ENCODE measurements at places on chromosomes 7 and 10. TPM values are rescaled to one million over a fixed set of nuclear protein-coding genes. Genes with fewer than 3 reads are reported as not detected.

- DNase-seq: no peak
- H3K36me3 ChIP-seq: no peaks in the 10 kb centered on the region
- H3K4me1 ChIP-seq: no peaks in the 10 kb centered on the region
- no peaks in the 10 kb centered on the region for H3K27me3 ChIP-seq
Observed at GRCh38 chr10:33041783-33042437, 83.9 kb upstream of the ITGB1 start.

- DNase-seq: no peak
- H3K27ac ChIP-seq: no peak overlapping the region
- no peak overlapping the region for H3K4me3 ChIP-seq
- no peaks in the 10 kb centered on the region for H3K27me3 ChIP-seq
Observed at GRCh38 chr7:15228831-15229230, 326.3 kb upstream of the DGKB start.

DNA sequence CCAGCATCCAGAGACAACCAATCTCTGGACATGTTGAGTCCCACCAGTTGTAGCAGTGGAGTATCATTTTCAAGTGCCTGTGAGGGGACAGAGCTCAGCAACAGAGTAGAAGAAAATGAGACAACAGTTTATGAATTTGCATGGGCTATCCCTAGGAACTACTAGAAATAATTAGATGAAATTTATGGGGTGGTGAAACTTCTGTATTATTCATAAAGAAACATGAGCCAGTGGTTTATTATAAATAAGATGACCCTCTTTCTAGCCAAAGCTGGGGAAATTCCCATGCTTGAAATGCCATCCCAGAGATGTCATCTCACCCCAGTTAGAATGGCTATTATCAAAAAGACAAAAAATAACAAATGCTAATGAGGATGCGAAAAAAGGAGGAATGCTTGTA is 55.1 kb upstream of the ITGB8 start:
- no peaks in the 10 kb centered on the region for H3K36me3 ChIP-seq
- no peak overlapping the region for H3K4me3 ChIP-seq

The SUGCT gene
- 2.6 TPM for total RNA-seq

GRCh38 chr10:49359349-49360270 is 36.3 kb downstream of the DRGX start:
- no peak overlapping the region for H3K4me3 ChIP-seq
- H3K27me3 ChIP-seq: no peaks in the 10 kb centered on the region
- H3K4me1 ChIP-seq: no peaks in the 10 kb centered on the region
- no peak overlapping the region for H3K27ac ChIP-seq
- H3K36me3 ChIP-seq: no peaks in the 10 kb centered on the region
- DNase-seq: no peak
